Ascending aorta (tissue), 2 donors: ENCODE measurements at places on chromosomes 4 and X.

DNA sequence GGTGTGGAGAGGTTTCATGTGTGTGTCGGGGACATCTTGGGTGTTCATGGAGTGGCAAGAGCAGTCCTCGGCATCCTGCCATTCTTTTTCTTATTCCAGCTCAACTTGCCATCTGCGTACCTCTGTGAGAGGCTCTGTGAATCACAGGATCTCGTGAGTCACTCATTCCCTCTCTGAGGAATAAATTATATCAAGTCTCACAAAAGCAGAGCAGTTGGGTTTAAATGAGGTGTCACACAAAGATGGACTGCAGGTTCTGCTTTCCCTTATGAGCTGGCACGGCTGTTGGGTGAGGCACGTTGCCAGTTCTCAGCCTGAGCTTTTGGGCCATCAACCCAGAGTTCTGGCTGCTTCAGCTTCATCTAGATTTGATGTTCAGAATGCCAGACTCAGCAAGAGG lies 6.8 kb upstream of the OCIAD2 start:
- no peak for DNase-seq
- no peak overlapping the region for H3K27ac ChIP-seq
- no peaks in the 10 kb centered on the region for H3K4me1 ChIP-seq
- H3K36me3 ChIP-seq: no peaks in the 10 kb centered on the region
- no peak overlapping the region for H3K4me3 ChIP-seq

- no peak for DNase-seq
- H3K4me1 ChIP-seq: no peaks in the 10 kb centered on the region
- H3K27me3 ChIP-seq: no peaks in the 10 kb centered on the region
These were observed 107.0 kb downstream of the AGTR2 start for GRCh38 chrX:116277351-116278225.

GRCh38 chr4:108119199-108119800 lies 49.4 kb downstream of the LEF1 start:
- no peak overlapping the region for H3K4me3 ChIP-seq
- no peak overlapping the region for H3K27ac ChIP-seq
- H3K36me3 ChIP-seq: no peaks in the 10 kb centered on the region
- H3K4me1 ChIP-seq: no peaks in the 10 kb centered on the region
- DNase-seq: no peak
- H3K27me3 ChIP-seq: no peaks in the 10 kb centered on the region

DNA sequence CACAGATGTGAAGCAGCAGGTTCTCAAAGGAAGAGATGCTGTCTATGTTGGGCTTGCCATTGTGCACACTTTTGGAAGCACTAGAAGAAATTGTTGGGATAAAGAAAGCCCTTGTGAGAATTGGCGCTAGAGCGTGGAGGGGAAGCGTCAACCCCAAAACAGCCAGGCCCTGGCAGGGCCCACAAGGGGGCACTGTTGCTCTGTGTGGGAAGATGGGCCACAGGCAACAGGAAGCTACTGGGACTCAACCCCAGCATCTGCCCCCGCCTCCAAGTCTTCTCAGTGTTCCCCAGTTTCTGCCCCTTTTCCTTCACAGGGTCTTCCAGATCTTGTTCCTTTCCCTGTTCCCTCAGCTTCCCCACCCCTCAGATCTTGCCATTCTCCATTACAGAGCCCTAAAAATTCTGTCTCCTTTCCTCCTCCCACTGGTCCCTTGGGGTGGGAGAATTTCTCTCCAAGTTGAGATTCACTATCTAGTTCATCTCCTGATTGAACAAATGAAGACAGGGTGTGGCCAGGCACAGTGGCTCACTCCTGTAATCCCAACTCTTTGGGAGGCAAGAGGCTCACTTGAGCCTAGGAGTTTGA lies 85.5 kb downstream of the STARD8 start:
- no peak overlapping the region for H3K4me3 ChIP-seq
- no peaks in the 10 kb centered on the region for H3K4me1 ChIP-seq
- no peak overlapping the region for H3K27ac ChIP-seq
- H3K36me3 ChIP-seq: no peaks in the 10 kb centered on the region

- H3K27ac ChIP-seq: no peak overlapping the region
- H3K4me3 ChIP-seq: no peak overlapping the region
- no peak for DNase-seq
- no peaks in the 10 kb centered on the region for H3K4me1 ChIP-seq
- H3K27me3 ChIP-seq: no peaks in the 10 kb centered on the region
These were observed 26.5 kb upstream of the HERC6 start for GRCh38 chr4:88352062-88352740.

DNA sequence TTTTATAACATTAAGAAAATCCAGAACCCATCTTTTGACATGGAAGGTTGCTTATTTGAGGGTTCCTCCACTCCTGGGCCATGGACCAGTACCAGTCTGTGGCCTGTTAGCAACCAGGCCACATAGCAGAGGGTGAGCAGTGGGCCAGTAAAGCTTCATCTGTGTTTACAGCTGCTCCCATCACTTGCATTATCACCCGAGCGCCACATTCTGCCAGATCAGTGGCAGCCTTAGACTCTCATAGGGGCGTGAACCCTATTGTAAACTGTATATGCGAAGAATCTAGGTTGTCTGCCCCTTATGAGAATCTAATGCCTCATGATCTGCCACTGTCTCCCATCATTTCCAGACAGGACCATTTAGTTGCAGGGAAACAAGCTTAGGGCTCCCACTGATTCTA lies 58.6 kb downstream of the NDST4 start:
- DNase-seq: no peak
- no peaks in the 10 kb centered on the region for H3K4me1 ChIP-seq

DNA sequence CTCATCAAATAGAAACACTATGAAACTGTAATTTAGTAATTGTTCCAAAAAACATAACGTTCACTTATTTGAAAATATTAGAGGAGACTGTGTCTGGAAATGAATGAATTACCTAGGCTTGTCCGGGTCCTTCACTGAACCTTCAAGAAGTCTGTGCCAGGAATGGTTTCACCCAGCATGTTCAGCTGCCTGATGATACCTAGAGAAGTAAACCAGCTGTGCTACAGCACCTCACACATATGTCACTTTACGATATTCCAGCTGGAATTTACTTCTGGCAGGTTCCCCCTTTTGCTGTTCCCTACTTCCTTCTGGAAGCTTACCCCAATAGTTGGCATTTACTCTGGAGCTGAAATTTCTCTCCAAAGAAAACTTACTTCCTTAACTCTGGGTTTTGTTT lies 906.5 kb downstream of the FAT4 start:
- H3K4me1 ChIP-seq: no peaks in the 10 kb centered on the region
- no peak overlapping the region for H3K27ac ChIP-seq
- no peak for DNase-seq

- DNase-seq: no peak
- H3K4me3 ChIP-seq: no peak overlapping the region
- no peaks in the 10 kb centered on the region for H3K4me1 ChIP-seq
- H3K27ac ChIP-seq: no peak overlapping the region
- peaks cover 19% of the 10 kb centered on the region for H3K36me3 ChIP-seq
These were observed 42.1 kb downstream of the NFKB1 start for GRCh38 chr4:102543030-102543928.

GRCh38 chrX:100479329-100479728 lies 69.3 kb upstream of the PCDH19 start:
- no peaks in the 10 kb centered on the region for H3K36me3 ChIP-seq
- H3K4me1 ChIP-seq: no peaks in the 10 kb centered on the region
- no peak overlapping the region for H3K27ac ChIP-seq
- H3K4me3 ChIP-seq: no peak overlapping the region
- no peaks in the 10 kb centered on the region for H3K27me3 ChIP-seq
- no peak for DNase-seq

GRCh38 chr4:95508421-95508820 lies 40.4 kb downstream of the UNC5C start:
- no peaks in the 10 kb centered on the region for H3K27me3 ChIP-seq
- no peak for DNase-seq
- H3K4me1 ChIP-seq: no peaks in the 10 kb centered on the region
- H3K4me3 ChIP-seq: no peak overlapping the region
- no peaks in the 10 kb centered on the region for H3K36me3 ChIP-seq

- H3K4me3 ChIP-seq: no peak overlapping the region
- no peaks in the 10 kb centered on the region for H3K4me1 ChIP-seq
- H3K36me3 ChIP-seq: no peaks in the 10 kb centered on the region
- no peaks in the 10 kb centered on the region for H3K27me3 ChIP-seq
- no peak for DNase-seq
These were observed 11.9 kb upstream of the SLC9A7 start for GRCh38 chrX:46770817-46771163.

- no peaks in the 10 kb centered on the region for H3K4me1 ChIP-seq
- H3K27me3 ChIP-seq: no peaks in the 10 kb centered on the region
- H3K27ac ChIP-seq: no peak overlapping the region
- H3K4me3 ChIP-seq: no peak overlapping the region
- H3K36me3 ChIP-seq: no peaks in the 10 kb centered on the region
These were observed 126.9 kb upstream of the VEGFC start for GRCh38 chr4:176919631-176920030.

GRCh38 chr4:41613386-41613785 lies 75.4 kb downstream of the LIMCH1 start:
- no peak for DNase-seq
- H3K36me3 ChIP-seq: no peaks in the 10 kb centered on the region
- peaks cover 23% of the 10 kb centered on the region for H3K4me1 ChIP-seq
- no peak overlapping the region for H3K27ac ChIP-seq
- peak overlapping the region; percentile 13 for H3K4me3 ChIP-seq
- H3K27me3 ChIP-seq: no peaks in the 10 kb centered on the region

- H3K4me1 ChIP-seq: no peaks in the 10 kb centered on the region
- DNase-seq: no peak
These were observed 125.4 kb upstream of the ZCCHC13 start for GRCh38 chrX:74178536-74178935.

- peaks cover 3% of the 10 kb centered on the region for H3K4me1 ChIP-seq
- H3K27ac ChIP-seq: no peak overlapping the region
- H3K27me3 ChIP-seq: no peaks in the 10 kb centered on the region
- H3K36me3 ChIP-seq: no peaks in the 10 kb centered on the region
- no peak overlapping the region for H3K4me3 ChIP-seq
These were observed 25.9 kb upstream of the GUCY1A1 start for GRCh38 chr4:155640751-155641150.

DNA sequence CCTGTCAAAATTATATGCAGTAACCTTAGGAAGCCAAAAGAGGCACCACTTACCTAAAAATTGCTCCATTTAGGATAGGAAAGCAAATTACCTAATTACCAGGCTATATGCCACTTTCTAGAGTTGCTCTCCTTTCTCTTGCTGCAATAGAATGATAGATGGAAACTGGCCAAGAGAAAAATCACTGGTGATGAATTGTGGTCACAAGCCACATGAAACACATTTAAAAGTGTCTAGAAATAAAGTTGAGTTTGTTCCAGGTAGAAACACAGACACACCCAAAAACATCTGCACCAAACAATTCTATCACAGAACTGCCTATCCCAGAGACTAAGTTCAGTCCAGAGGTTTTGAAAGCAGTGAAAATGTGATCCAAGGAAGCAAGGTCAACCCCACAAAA lies 337.7 kb downstream of the PCDH19 start:
- DNase-seq: no peak
- H3K4me3 ChIP-seq: no peak overlapping the region
- no peak overlapping the region for H3K27ac ChIP-seq
- H3K4me1 ChIP-seq: no peaks in the 10 kb centered on the region
- H3K27me3 ChIP-seq: no peaks in the 10 kb centered on the region

DNA sequence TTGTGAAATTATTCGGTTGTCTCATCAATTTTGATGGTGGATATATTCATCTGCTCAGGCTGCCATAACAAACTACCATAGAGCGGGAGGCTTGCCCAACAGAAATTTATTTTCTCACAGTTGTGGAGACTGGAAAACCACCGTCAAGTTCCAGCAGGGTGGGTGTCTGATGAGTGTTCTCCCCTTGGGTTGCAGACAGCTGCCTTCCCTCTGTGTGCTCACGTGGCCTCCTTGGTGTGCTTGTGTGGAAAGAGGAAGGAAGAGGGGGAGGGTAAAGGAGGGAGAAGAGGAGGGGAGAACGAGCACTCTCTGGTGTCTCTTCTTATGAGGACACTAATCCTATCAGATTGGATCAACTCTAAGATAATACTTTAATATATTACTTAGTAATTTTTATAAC lies 123.8 kb upstream of the TEX13D start:
- no peaks in the 10 kb centered on the region for H3K4me1 ChIP-seq
- H3K36me3 ChIP-seq: no peaks in the 10 kb centered on the region
- no peaks in the 10 kb centered on the region for H3K27me3 ChIP-seq
- H3K4me3 ChIP-seq: no peak overlapping the region
- no peak overlapping the region for H3K27ac ChIP-seq

DNA sequence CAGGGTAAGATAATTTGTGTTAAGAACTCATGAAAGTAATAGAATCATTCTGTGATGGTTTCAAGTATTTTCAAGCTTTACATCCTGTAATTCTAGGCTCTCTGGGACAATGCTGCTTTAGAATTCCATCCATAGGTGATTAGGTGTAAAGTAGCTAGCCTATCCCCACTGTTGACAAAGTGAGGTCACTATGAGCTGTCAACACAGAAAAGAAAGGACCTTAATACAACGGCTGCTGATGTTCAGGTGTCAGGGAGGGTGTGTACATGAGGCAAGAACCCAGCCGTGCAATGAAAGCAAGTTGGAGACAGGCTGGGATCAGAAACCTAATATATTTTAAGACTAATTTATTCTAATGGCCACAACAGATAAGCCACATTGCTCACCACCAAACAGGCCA lies 36.8 kb upstream of the SH3RF1 start:
- no peaks in the 10 kb centered on the region for H3K27me3 ChIP-seq
- no peak overlapping the region for H3K27ac ChIP-seq
- no peak for DNase-seq
- H3K4me3 ChIP-seq: no peak overlapping the region
- H3K36me3 ChIP-seq: no peaks in the 10 kb centered on the region

DNA sequence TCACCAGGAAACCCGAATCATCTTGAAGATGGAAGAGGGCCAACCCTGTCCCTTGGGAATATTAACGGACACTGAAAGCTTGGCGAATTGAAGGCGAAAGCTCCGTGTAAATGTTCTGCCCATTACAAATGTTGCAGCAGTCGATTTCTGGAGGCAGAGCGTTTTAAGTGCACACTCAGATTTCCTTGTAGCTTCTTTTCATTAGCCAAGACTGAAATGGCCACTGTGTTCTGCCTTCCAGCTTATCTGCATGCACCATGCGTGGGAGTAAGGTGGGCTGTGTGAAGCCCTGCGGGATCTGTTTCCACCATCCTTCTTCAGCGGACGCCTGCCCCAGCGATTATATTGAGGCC lies 1.3 kb downstream of the SMIM20 start:
- H3K27ac ChIP-seq: no peak overlapping the region
- no peaks in the 10 kb centered on the region for H3K27me3 ChIP-seq
- peaks cover 9% of the 10 kb centered on the region for H3K4me1 ChIP-seq
- H3K4me3 ChIP-seq: no peak overlapping the region
- no peak for DNase-seq
- peaks cover 3% of the 10 kb centered on the region for H3K36me3 ChIP-seq

DNA sequence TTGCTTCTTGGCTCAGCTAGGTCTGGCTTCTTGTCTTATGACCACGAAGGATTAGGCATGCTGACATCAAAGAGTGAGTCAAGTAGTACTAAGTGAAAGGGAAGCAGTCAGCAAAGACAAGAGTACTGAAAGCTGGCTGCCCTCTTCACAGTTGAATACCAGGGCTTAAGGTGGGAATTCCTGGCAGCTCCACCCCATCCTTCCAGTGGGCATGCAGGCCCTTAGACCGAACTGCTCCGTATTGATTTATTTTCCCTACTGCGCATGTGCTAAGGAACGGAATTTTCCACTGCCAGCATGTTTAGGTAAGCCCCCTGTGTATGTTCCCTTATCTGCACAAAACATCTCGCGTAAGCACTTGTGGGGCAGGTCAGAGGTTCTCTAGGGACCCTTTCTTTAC lies 2320.1 kb downstream of the ARAP2 start:
- no peaks in the 10 kb centered on the region for H3K4me1 ChIP-seq
- DNase-seq: no peak
- no peak overlapping the region for H3K4me3 ChIP-seq
- H3K27ac ChIP-seq: no peak overlapping the region
- no peaks in the 10 kb centered on the region for H3K27me3 ChIP-seq

- H3K4me1 ChIP-seq: peaks cover 3% of the 10 kb centered on the region
- no peaks in the 10 kb centered on the region for H3K27me3 ChIP-seq
- peak overlapping the region; percentile 71 for H3K27ac ChIP-seq
- H3K4me3 ChIP-seq: no peak overlapping the region
- H3K36me3 ChIP-seq: no peaks in the 10 kb centered on the region
These were observed 32.7 kb upstream of the LIMCH1 start for GRCh38 chr4:41505161-41505661.
